ENCODE measurements at places on chromosomes 2 and 18.
A peak's percentile ranks its signal among the peaks of the same experiment; 100 is the strongest.

DNA sequence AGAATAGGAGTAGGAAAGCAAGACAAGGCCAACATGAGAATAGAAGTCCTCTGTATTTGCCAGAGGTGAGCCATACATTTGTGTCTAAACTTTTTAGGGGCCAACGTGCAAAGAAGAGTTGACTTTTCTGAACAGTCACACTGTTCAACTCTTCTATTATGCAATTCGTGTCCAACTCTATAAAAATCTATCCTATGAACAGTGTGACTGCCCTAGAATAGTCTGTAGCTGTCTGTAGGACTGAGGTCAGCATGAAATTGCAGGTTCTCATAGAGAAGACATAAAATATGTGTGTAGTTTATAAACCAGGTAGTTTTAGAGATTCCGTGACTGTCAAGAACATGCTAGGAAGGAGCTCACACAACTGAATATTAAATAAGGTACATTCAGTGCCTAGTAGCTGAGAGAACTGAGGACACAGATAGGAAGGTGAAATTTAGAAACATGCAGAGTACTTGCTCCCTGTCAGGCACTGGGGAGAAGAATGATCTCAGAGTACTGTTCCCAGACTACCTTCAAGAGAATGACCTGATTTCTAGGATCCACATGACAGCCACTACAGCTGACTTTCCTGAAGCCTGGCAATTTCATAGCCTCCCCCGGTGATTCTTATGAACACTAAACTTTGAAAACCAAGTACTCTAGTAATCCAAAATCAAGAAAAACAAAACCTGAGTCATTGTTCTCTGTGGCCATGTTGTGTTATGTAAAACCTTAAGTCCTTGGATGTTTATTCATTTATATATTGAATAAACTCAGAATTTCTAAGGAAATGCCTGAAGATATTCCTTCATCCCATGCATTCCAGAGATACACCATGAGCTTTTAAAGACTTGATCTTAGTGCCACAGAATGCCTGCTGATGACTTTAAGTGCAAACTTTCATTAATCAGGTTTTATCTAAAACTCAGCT is 201.5 kb upstream of the BOD1L2 start:
- no peak for DNase-seq

GRCh38 chr2:63660060-63660459 is 71.3 kb downstream of the MDH1 start:
- no peak for DNase-seq

- DNase-seq, result no peak
Observed at GRCh38 chr2:130933501-130933900, 96.8 kb downstream of the ARHGEF4 start.

GRCh38 chr2:182652326-182652725 is 63.7 kb upstream of the DNAJC10 start:
- no peak for DNase-seq

DNA sequence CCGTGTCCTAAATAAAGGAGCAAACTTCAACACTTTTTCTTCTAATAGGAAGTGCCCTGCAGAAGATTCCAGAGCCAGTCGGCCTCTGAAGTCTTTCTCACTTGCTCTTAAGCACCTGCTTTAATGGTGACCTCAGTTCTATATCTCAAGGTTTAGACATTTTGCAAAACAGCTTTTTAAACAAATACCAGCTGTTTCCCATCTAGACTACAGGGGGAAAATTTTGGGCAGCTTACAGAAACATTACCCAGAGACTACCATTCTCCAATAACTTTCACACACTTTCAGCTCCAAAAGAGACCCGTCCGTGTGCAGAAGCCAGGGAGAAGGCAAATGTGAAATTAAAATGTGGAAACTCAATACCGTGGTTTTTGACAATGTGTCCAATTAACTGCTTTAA is 285.3 kb upstream of the CCDC68 start:
- no peak for DNase-seq

DNA sequence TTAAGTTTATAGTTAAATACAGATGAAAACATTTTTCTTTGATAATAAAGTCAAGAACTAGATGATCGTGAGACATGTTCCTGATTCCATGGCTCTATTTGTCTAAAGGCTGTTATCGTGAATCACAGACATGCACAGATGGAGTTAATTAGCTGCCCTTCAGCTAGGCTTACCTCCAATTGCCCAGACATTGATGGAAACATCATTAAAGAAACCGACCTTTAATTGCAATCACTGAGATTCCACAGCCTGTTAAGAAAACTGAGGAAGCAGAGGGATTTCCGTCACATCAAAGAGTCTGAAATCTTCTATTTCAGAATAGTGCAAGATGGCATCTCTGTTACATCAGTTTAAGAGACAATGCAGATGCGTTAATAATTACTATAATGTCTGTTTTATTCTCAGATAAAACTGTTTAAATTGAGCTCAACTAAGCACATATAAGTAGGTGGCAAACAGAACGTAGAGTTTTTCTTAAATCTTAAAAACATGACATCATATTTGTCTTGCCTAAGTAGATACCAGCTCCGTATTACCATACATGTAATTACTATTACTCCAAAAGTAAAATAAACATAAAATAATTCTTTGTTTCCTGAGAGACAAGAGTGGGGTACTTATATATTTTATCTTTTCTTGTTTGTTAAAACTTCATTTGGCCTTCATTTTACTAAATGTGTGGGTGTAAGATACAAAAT is 23.9 kb upstream of the CRACDL start:
- DNase-seq, result no peak

- no peak for DNase-seq
Observed at GRCh38 chr2:39636306-39636705, 29.4 kb upstream of the TMEM178A start.

DNA sequence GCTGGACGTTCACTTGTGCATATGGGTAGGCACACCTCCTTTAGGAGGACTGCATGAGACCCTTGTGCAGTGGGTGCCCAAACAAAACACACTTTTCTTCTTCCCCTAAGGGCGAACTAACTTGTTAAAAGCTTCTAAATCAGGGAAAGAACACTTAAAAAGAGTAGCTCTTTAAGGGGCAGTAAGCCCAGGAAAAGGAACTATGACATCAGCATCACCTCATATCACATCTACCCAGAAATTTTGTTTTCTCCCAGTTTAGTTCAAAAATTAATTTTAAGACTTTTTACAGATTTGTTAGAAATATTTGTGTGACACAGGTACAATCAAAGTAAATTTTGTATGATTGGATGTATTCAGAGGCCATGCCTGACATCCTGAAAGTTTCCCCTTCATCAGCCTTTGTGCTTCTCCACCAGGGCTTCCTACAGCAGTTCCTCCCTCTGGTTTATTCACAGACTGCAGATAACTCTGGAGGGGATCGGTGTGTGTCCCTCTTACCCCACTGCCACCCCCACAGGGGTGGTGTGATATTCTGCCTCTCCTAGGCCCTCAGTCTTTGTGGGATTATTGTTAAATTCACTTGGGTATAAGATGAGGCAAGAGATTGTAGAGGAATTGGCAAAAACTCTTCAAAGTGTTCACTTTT is 27.6 kb downstream of the BCL2L11 start:
- no peak for DNase-seq

GRCh38 chr2:234949762-234950434 is 1.9 kb upstream of the SH3BP4 start:
- no peak for DNase-seq

- no peak for DNase-seq
Observed at GRCh38 chr2:529424-529823, 147.8 kb downstream of the TMEM18 start.

GRCh38 chr2:226702376-226702775 is 97.2 kb downstream of the IRS1 start:
- DNase-seq, result no peak

GRCh38 chr2:110812726-110813645 is 80.6 kb downstream of the ACOXL start:
- DNase-seq, result no peak

GRCh38 chr2:212677466-212677865 is 138.9 kb upstream of the ERBB4 start:
- no peak for DNase-seq

DNA sequence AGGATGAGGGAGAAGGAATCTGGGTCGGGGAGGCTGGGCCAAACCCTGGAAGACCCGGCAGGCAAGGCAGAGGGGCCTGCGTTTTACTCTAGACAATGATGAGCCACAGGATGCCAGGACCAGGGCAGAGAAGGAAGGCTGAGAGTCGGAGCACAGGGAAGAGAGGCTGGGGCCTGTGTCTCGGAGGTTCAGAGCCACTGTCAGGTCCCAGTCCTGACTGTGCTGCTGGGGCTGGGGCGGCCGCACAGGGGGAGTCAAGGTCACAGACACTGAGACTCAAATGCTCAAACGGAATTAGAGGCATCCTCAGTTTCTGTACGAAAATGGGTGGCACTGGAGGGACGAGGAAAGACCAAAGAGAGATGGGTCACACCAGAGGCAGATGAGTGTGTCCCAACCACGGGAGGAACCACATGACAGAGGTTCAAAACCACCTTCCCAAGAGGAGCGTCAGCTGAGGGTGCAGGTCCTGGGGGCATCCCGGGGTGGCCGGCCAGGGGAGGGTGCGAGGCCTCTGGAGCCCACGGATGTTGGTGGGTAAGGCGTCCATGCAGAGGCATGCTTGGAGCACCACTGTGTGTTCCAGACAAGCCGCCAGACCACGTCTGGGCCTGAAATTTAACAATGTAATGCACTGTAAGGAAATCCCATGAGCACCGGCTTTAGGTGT is 14.7 kb downstream of the HDAC4 start:
- DNase-seq, result no peak

DNA sequence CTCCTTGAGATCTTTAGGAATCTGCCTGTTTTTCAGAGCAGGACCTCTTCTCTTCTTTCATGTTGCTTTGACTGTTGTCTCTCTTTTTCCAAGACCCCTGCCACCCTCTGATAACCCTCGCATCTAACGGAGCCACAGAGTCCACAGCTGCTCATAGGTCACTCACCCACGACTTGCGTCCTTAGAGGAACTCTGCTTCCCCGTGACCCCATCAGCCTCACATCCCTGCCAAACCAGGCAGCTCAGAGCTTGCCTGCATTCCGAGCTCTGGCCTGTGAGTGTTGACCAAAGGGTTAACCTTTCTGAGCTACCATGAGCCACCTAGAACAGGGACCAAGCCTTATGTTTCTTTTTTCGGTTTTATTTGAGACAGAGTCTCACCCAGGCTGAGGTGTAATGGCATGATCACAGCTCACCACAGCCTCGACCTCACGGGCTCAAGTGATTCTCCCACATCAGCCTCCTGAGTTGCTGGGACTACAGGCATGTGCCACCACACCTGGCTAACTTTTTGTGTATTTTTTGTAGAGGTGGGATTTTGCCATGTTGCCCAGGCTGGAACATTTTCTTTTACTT is 36.4 kb downstream of the CABLES1 start:
- DNase-seq, result no peak

- no peak for DNase-seq
Observed at GRCh38 chr2:233968556-233968955, 51.4 kb downstream of the TRPM8 start.

GRCh38 chr18:67453901-67454300 is 62.6 kb downstream of the DSEL start:
- no peak for DNase-seq

DNA sequence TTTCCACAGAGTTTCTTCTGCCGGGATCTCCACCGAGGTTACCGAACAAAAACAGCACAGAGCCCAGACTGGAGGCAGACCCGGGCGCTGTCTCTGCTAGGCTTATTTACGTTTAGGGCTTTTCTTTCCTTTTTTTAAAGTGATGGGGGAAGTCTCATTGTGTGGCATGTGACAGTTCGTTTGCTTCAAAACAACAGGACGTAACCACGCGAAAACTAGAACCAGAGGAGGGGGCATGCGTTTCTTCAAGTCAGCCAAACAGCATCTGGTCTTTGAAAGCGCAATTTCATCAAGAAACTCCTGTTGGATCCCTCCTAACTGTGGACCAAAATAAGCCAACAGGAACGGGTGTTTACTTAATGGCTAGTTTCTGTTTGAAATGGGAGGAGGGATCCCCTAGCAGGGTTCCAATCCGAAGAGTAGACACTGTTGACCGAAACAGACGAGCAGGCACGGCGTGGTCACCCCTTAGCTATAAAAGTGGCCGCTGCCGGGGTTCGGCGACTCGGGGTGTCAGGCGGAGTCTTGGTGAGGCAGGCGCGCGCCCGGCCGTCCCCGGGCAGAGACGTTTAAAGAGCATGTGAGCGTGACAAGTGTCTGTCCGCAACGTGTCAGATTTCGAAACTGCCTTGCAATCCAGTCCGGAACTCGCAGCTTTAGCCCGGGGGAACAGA is 997 bp upstream of the TGIF1 start:
- peak; percentile 99 for DNase-seq

- no peak for DNase-seq
Observed at GRCh38 chr2:70469435-70469834, 84.2 kb downstream of the TGFA start.

Measured in inflammatory macrophage (primary cell).